ENCODE measurements at places on chromosomes 1 and 21. TPM values are rescaled to one million over a fixed set of nuclear protein-coding genes. Genes with fewer than 3 reads are reported as not detected.

- H3K27me3 ChIP-seq: no peaks in the 10 kb centered on the region
- H3K4me3 ChIP-seq: no peak overlapping the region
- no peak for DNase-seq
- H3K4me1 ChIP-seq: peaks cover 4% of the 10 kb centered on the region
- no peaks in the 10 kb centered on the region for H3K36me3 ChIP-seq
These were observed 11.8 kb downstream of the TP53BP2 start for GRCh38 chr1:223833948-223834347.

GRCh38 chr1:191022856-191023255 lies 545.2 kb upstream of the BRINP3 start:
- DNase-seq: no peak
- no peaks in the 10 kb centered on the region for H3K27me3 ChIP-seq
- H3K36me3 ChIP-seq: no peaks in the 10 kb centered on the region
- peaks cover 16% of the 10 kb centered on the region for H3K4me1 ChIP-seq
- H3K4me3 ChIP-seq: no peak overlapping the region

Gene FCRL2
- total RNA-seq: not detected

GRCh38 chr1:227944090-227944930 lies 3.4 kb downstream of the WNT9A start:
- no peak overlapping the region for H3K4me3 ChIP-seq
- no peak overlapping the region for H3K27ac ChIP-seq
- no peaks in the 10 kb centered on the region for H3K27me3 ChIP-seq
- peaks cover 40% of the 10 kb centered on the region for H3K4me1 ChIP-seq
- H3K36me3 ChIP-seq: no peaks in the 10 kb centered on the region

- no peaks in the 10 kb centered on the region for H3K4me1 ChIP-seq
- H3K4me3 ChIP-seq: no peak overlapping the region
- H3K36me3 ChIP-seq: no peaks in the 10 kb centered on the region
- DNase-seq: no peak
These were observed 13.3 kb downstream of the RPTN start for GRCh38 chr1:152145769-152146168.

- H3K27me3 ChIP-seq: no peaks in the 10 kb centered on the region
- peak; percentile 30 for DNase-seq
- H3K27ac ChIP-seq: no peak overlapping the region
- H3K36me3 ChIP-seq: peaks cover 26% of the 10 kb centered on the region
- no peaks in the 10 kb centered on the region for H3K4me1 ChIP-seq
These were observed 11.6 kb upstream of the AKR7A3 start for GRCh38 chr1:19300211-19300610.

Gene CR1
- 0.16 TPM for total RNA-seq

Data from SJCRH30 (cell line).